NCI-H2081 treated with DMSO at 0.1 percent for 48 hours (cell line): ENCODE measurements at places on chromosomes 3 and 15.

DNA sequence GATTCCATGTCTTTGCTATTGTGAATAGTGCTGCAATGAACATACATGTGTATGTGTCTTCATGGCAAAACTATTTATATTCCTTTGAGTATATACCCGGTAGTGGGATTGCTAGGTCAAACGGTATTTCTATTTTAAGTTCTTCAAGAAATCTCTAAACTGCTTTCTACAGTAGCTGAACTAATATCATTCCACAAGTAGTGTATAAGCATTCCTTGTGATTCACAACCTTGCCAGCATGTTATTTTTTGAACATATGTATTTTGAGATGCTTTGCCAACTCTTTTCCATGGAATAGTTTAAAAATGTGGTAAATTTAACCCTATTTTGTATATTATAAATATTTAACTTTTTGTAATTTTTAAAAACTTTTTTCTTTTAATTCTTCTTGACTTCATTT, 592.7 kb upstream of the NAALADL2 start:
- DNase-seq, result no peak

DNA sequence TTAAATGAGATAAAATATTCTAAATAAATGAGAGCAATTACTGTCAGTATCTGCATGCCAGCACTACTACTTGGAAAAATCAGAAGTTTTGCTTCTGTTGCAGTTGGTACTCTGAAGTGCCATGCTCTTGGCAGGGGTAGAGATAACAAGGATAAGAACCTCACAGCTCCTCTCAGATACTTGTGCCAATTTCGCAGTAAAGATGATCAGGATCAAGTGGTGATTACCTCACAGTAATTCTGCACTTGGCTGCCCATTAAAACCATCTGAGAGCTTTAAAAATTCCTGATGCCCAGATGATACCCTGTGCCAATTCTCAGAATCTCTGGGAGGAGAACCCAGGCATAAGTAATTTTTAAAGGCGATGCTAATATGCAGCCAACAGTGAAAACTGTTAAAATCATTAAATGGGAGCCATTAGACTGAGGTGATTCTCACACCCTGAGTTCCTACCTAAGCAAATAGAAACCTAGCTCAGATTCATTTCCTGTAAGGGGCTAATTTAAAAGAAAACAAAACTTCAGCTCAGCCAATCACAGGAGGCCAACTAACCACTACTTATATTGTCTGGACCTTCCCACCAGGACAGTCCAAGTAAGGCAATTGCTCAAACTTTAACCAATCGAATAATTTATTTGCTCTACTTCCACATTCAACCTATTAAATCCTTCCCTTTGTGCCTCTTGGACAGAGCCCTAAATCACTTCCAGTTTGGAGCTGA, 171.2 kb downstream of the KCNMB2 start:
- no peak for DNase-seq

GRCh38 chr3:195877767-195878423, 30.5 kb downstream of the TNK2 start:
- no peak for DNase-seq

DNA sequence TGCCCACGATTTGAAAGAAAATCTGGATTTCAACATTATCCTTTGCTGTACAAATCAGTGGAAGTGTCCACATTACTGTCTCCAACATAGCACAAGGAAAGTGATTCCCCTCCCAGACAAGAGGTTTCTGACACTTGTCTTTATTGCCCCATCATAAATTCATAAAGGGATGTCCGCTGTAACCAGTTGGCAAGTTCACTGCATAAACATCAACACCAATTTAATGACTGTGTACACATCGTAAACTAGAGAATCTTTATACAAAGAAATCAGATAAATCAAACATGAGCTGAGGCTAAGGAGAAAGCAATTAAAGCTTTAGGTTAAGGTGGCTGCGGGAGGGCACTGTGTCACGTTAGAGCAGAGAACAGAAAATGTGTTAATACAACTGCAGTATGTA, 129.8 kb downstream of the MEIS2 start:
- DNase-seq, result peak; percentile 64

DNA sequence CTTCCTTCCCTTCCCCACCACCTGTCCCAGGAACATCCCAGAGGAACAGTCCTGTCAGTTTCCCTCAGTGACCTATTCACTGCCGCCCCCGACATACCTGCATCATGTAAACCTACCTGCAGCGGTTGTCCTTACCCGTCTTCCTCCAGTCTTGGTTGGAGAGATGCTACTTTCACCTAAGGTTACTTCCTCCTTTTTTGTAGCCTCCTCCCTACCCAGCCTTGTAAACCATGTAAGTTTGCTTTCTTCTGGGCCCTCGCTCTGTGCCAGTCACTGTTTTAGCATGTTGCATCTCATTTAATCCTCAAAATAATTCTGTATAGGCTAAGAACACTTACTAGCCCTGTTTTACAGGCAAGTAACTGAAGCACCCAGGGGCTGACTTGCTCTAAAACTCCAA, 58.3 kb downstream of the GPR171 start:
- no peak for DNase-seq

- DNase-seq, result no peak
Measured at GRCh38 chr3:145906755-145907154, 254.2 kb downstream of the PLOD2 start.

DNA sequence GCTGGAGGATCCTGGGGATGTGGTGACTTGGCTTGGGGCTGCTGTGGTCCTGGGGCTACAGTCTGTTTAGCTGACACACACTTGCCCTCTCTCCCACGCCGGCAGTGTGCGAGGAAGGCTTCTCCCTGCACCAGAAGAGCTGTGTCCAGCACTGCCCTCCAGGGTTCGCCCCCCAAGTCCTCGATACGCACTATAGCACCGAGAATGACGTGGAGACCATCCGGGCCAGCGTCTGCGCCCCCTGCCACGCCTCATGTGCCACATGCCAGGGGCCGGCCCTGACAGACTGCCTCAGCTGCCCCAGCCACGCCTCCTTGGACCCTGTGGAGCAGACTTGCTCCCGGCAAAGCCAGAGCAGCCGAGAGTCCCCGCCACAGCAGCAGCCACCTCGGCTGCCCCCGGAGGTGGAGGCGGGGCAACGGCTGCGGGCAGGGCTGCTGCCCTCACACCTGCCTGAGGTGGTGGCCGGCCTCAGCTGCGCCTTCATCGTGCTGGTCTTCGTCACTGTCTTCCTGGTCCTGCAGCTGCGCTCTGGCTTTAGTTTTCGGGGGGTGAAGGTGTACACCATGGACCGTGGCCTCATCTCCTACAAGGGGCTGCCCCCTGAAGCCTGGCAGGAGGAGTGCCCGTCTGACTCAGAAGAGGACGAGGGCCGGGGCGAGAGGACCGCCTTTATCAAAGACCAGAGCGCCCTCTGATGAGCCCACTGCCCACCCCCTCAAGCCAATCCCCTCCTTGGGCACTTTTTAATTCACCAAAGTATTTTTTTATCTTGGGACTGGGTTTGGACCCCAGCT, 2.9 kb upstream of the FES start:
- no peak for DNase-seq

DNA sequence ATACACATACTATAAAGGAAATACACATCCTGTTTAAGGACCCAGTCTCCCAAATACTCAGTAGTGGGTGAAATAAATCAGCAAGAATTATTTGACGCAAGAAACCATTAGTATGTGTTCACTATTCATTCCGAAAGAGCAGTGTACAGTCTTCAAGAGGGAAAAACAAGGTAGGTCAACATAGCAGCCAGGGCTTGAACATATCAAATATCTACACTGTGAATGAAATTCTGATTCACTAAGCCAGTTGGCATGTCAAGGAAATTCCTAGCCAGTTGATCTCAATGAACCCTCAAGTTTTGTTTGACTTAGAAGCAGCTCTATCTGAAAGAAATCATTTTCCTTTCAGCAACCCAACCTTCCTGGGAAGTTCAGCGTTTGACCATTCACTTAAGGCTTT, 99.0 kb downstream of the CNTN3 start:
- no peak for DNase-seq

DNA sequence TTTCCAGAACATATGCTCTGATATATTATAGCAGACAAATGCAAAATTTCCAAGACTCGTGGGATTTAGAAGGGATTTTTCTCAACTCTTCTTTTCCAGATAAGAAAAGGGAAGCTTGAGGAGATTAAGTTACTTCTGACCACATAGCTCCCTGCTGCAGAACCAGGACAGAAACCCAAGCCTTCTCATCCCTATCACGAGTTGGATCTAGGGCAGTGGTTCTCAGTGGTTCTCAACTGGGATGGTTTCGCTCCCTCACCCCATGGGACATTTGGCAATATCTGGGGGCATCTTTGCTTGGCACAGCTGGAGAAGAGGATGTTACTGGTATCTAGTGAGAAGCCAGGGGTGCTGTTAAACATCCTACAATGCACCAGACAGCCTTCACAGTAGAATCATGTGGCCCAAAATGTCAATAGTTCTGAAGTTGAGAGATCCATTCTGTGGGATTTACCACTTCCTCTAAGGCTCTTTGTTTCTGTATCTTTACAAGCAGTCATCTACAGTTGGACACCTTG, 64.2 kb downstream of the LIPC start:
- DNase-seq, result no peak

- no peak for DNase-seq
Measured at GRCh38 chr3:55668359-55668758, 181.3 kb upstream of the WNT5A start.

- no peak for DNase-seq
Measured at GRCh38 chr15:36877796-36878683, 222.3 kb downstream of the MEIS2 start.

DNA sequence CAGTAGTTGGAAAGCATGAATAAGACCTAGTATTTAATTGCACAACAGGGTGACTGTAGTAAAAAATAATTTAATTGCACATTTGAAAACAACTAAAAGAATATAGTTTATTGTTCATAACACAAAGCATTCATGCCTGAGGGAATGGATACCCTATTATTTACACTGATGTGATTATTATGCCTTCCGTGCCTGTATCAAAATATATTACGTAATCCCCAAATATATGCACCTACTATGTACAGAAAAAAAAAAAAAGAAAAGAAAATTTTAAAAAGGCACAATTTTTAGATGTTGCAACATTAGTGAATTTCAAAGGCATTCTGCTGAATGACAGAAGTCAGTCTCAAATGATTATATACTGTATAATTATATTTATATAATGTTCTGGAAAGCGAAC, 647.2 kb upstream of the BCHE start:
- DNase-seq, result no peak

DNA sequence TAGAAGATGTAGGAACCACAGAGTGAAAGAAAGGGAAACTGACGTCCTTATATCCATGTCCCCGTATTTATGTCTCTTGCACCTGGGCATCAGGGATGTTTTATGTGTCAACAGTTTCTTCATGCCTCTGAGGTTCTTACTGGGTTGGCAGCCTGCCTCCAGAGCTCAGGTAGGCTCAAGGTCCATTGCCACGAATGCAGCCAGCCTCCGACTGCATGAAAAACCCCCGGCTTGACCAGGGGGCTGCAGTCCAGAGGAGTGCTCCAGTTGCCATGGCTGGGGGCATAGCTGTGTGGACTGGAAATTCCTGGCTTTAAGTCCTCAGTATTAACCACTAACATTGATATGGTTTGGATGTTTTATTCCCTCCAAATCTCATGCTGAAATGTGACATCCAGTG, 2.8 kb upstream of the CSPG5 start:
- no peak for DNase-seq

GRCh38 chr3:12608376-12608775, 51.5 kb downstream of the MKRN2 start:
- no peak for DNase-seq

GRCh38 chr3:132183811-132184210, 133.4 kb upstream of the ACP3 start:
- DNase-seq, result no peak

DNA sequence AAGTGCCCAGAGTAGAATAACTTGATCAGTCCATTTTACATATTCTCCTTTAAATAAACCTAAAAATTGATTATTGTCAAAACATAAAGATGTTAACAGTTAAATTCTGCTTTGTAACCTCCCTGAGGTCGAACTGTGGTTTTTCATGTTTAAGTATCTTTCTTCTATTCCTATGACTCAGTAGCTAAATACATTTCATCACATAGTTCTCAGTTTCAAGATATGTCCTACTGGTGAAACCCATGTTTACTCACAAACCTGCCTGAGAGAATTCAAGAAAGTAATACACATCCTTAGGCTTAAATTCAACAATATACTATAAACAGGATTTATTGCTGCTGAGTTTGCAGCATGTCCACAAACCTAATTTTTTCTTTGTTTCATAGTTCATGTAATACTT, 692.9 kb downstream of the ZPLD1 start:
- DNase-seq, result no peak

- DNase-seq, result no peak
Measured at GRCh38 chr3:64691051-64691450, 3.3 kb upstream of the ADAMTS9 start.

DNA sequence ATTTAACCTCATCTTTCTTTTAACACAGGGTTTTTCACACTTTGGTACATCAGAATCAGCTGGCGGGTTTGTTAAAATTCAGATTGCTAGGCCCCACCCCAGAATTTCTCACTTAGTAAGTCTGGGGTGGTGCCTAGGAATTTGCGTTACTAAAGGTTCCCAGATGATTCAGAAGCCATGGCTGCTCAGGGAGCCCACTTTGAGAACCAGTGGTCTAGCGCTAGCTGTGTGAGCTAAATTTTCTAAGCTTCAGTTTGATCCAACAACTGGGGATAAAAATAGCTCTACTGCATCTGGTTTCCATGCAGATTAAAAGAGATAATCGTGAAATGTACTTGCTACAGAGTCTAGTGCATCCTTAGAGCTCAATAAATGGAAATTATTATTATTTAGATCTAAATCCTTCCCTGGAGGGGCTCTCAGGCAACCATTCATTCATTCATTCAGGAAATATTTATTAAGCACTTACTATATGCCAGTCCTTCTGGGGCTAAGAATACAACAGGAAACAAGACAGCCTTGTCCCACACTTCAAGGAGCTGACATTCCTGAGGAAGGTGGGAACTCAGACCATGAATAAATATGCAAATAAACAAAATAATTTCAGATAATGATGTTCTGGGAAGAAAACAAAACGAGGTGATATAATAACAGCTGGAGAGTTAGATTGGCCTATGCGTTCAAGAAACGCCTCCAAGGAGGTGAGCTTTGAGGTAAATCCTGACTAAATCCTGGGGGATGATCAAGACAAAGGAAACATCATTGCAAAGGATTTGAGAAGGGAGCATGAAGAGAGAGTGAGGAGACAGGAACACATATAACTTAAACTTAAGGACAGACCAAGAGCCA, 3.9 kb upstream of the CIDEC start:
- DNase-seq, result no peak
